ENCODE measurements at places on chromosomes 3 and 15. TPM values are rescaled to one million over a fixed set of nuclear protein-coding genes. Genes with fewer than 3 reads are reported as not detected.

PDCD6IP gene
- 125 TPM for total RNA-seq

MED12L gene
- total RNA-seq, result 0.68 TPM

SPINK8 gene
- total RNA-seq, result not detected

PLIN1 gene
- total RNA-seq, result 49.6 TPM

CCDC13 gene
- total RNA-seq, result 1.8 TPM

CADPS gene
- total RNA-seq, result 12.5 TPM

FOXL2 gene
- not detected for total RNA-seq

EXD1 gene
- not detected for total RNA-seq

CRYGS gene
- total RNA-seq, result 3.1 TPM

SV2B gene
- 5.0 TPM for total RNA-seq

LRRK1 gene
- total RNA-seq, result 11.3 TPM

IQCB1 gene
- total RNA-seq, result 20.2 TPM

DNA sequence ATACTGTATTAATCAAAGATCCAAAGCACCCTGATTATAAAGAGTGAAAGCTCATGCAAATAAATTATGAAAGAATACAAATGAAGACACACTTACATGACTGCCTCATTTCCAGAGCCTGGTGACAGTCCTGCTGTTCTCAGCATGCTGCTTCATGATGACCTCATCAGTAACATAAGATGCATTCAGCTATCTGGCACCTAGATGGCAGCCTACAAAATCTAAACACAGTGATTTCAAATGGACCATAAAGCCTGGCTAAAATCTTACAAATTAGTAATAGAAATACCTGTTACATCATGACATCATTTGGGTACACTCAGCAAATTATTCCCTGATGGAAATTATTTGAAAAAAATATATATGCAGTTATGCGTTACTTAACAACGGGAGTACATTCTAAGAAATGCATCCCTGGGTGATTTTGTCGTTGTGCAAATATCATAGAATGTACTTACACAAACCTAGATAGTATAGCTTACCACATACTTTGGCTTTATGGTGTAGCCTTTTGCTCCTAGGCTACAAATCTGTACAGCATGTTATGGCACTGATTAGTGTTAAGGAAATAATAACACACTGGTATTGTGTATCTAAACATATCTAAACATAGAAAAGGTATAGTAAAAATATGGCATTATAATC is 207.2 kb downstream of the EPHA3 start:
- DNase-seq, result no peak

DNA sequence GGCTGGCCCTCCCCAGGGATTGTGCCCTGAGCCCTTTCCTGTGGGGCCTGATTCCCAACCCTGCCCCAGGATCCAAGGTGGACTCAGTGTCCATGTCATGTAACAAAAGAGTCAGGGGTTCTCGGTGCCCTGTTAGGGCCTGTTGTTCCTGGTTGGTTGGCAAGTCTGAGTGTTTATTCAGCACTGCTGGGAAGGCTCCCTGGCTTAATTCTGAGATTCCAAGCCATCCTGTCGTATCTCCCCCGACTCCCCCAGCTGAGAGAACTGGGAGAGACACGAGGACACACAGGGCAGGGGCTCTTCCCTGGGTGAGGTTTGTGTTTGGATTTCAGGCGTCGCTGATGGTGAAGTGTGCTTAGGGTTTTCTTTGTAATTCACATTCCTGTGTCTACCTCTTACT is 78.3 kb downstream of the EEFSEC start:
- no peak for DNase-seq

- no peak for DNase-seq
Measured at GRCh38 chr15:59819092-59819491, 130.0 kb upstream of the BNIP2 start.

GRCh38 chr3:149332771-149333170 is 665 bp downstream of the TM4SF18 start:
- DNase-seq, result no peak

GRCh38 chr3:46898321-46899150 is 21.0 kb downstream of the PTH1R start:
- DNase-seq, result no peak

- no peak for DNase-seq
Measured at GRCh38 chr3:100966049-100966491, 27.2 kb downstream of the ABI3BP start.

DNA sequence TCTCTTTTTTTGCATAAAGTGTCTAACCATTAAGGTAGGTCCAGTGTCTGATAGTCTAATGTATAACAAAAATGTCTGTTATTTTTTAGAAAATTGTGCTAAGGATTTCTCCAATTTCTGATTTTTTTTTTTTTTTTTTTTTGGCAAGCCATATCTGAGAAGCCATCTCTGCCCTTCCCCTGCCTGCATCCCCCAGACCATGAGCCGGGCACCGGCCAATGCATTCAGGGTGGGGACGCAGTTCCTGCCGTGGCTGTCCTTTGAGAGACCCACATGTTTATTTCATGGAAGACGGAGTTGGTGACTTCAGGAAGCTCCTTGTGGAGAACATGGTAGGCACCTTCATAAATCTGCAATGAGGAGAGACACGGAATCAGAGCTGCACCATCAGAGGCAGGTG is 19.2 kb downstream of the ABTB1 start:
- DNase-seq, result no peak

GRCh38 chr15:41932511-41933289 is 38.8 kb upstream of the SPTBN5 start:
- no peak for DNase-seq

GRCh38 chr3:165814380-165814779 is 22.8 kb downstream of the BCHE start:
- no peak for DNase-seq

DNA sequence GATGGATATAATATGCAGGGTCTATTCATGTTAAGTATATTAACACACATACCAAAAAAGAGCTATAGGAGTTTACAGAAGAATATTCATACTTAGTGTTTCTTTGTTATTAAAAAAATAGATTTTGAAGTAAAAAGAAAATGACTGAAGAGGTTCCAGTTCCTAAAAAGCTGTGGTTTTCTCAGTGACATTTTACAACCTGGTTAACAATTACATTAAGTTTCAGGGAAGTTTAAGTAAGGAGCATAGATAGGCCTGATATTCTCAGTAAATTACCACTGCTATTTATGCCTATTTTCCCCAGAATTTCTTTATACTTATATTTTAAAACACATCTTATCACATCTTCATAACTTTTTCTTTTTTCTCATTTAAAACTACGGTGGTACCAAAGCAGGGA is 43.6 kb upstream of the SPTSSB start:
- DNase-seq, result no peak

- no peak for DNase-seq
Measured at GRCh38 chr3:171123915-171124314, 97.4 kb upstream of the SLC2A2 start.

DNA sequence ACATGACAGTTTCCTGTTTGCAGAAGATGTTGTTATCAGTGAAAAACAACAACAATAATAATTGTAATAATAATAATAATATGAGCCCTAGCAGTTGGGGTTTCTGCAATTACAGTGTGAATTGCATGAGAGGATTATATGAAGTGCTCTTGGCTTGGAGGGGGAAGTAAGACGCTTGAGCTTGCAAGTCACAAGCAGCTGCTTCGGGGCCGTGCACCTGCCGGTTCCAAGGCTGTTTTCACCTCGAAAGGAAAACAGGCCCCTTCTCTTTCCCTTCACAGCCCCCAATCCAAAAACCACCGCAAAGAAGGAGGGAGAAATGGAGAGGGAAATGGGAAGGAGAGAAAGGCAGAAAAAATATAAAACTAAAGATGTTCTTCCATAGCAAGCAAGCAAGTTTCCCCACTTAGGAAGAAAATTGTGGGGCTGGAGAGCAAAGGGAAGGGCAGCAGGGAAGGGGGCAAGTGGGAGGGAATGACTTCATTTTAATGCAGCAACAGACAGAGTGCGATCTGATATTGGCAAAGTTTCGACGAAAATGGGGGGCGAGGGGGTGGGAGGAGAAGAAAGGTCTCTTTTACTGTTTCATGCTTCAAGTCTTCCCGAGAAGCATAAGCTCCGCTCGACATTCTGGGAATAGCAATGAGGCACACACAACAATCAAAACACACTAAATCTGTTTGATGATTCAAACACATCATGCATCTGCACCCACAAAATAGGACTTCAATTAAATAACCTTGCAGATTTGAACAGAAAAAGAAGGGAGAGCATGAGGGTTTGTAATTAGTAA is 284.2 kb upstream of the ATP11B start:
- DNase-seq, result no peak

- peak; percentile 55 for DNase-seq
Measured at GRCh38 chr3:46708401-46709156, 7.4 kb downstream of the TMIE start.

DNA sequence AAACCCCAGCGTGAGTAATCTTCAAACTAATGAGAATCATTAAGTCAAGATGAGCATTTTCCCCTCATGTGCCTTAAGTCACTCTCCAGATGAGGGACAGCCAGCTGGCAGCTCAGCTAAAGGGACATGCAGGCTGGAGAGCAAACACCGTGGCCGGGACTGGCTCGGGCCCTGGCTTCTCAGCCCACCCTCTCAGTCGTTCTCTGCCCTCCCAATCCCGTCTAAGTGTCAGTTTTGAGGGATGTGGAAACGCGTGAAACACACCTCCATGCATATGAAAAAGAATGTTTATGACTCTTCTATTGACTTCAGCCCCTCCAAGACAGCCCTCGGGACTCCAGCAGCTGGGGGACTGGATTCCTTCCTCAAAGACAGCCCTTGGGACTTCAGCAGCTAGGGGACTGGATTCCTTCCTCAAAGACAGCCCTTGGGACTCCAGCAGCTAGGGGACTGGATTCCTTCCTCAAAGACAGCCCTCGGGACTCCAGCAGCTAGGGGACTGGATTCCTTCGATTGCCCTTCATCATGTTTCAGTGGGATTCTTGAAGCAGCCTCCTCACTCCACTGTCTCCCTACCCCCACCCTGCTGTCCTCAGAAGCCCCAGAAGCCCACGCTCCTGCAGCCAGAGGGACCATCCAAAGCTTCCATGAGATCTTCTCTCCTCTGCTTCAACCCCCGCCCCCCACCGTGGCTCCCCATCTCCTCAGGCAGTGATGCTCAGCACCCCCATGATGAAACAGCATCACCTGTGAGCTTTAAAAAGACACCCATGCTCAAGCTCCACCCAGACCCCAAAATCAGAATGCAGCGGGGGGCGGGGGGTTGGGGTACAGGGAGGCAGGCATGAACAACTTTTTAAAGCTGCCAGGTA is 228.9 kb downstream of the XXYLT1 start:
- no peak for DNase-seq

- DNase-seq, result no peak
Measured at GRCh38 chr3:105284876-105285275, 81.8 kb upstream of the ALCAM start.

- DNase-seq, result peak; percentile 69
Measured at GRCh38 chr3:155418407-155418806, 124.9 kb upstream of the STRIT1 start.

DNA sequence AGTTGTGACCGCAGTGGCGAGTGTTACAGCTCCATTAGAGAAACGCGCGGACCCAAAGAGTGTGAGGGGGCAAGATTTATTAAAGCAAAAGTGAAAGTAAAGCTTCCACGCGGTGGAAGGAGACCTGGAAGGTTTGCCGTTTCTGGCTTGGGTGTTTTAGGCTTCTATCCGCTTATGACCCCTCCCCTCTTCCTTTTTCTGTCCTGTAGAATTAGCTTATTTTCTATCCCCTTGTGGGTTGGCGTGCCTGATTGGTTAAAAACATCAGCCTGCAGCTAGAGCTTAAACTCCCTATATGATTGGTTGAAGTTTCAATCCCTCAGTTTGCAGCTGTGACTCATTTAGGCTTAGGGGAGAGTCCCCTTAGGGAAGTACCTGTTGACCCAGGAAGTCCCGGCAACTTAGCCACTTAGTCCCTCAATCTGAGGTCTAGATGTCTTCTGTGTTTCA is 39.6 kb downstream of the C3orf38 start:
- DNase-seq, result no peak

GRCh38 chr15:90294601-90295269 is 29.3 kb downstream of the NGRN start:
- DNase-seq, result no peak

GRCh38 chr3:18827664-18828063 is 320.6 kb upstream of the KCNH8 start:
- no peak for DNase-seq
